ENCODE measurements at places on chromosomes 16 and 17.
A peak's percentile ranks its signal among the peaks of the same experiment; 100 is the strongest.

- no peak for DNase-seq
These were observed 7.6 kb downstream of the ATXN1L start for GRCh38 chr16:71853413-71853812.

- no peak for DNase-seq
These were observed 36.5 kb upstream of the SRSF1 start for GRCh38 chr17:58043221-58044181.

GRCh38 chr16:73308771-73309170 is 260.8 kb upstream of the ZFHX3 start:
- no peak for DNase-seq

DNA sequence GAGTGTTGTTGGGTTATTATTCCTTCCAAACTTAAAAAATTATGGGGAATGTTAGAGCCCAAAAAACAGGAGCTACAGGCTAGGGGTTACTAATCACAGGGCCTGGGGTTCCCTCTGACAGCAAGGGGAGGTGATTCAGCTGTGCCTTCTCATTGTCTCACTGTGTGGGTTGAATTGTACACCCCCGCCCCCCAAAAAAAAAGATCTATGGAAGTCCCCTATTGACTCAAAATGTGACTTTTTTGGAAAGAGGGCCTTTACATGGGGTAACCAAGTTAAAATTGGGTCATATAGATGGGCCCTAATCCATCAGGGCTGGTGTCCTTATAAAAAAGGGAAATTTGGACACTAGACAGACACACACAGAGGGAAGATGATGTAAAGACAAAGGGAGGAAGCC is 190.2 kb downstream of the SOX9 start:
- no peak for DNase-seq

GRCh38 chr16:19153876-19154275 is 14.2 kb upstream of the SYT17 start:
- no peak for DNase-seq

DNA sequence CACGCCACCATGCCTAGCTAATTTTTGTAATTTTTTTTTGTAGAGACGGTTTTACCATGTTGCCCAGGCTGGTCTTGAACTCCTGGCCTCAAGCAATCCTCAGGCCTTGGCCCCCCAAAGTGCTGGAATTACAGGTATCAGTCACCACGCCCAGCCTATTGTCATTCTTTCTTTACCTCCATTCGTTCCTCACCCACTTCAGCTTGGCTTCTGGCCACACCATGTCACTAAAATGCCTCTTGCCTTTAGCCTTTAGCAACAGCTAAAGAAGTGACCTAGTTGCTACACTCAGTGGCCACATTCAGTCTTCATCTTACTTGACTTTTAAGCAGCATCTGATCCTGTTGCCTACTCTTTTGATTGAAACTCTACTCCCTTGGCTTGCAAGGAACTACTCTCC is 3.6 kb upstream of the LRRC75A start:
- DNase-seq, result no peak

GRCh38 chr17:72407336-72407909 is 286.6 kb downstream of the SOX9 start:
- DNase-seq, result peak; percentile 97

- no peak for DNase-seq
These were observed 177.7 kb downstream of the MYO1D start for GRCh38 chr17:32699247-32699646.

DNA sequence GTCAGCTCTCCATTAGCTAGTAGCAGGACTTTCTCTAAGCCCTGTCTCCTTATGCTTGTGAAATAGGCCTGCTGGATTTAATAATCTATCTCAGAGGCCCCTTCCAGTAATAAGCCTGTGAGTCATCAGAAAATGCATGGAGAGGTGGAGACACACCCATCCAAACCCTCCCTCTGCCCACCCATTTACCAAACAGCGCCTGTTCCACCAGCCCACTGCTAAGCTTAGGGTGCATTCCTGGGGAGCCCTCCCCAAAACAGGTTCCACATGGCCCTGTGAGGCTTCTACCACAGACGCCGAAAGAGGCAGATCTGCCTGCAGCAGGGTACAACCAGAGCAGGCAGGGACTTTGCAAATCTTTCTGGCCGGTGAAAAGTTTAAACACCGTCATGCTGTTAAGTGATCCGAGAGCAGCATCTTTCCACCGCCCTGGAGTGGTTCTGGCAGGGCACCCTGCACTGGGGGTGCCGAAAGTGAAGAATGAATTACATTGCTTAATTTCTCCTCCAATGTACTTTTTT is 99.3 kb downstream of the GAS7 start:
- peak; percentile 77 for DNase-seq

GRCh38 chr17:74968361-74968780 is 4.2 kb downstream of the HID1 start:
- DNase-seq, result no peak

- DNase-seq, result no peak
These were observed 10.3 kb upstream of the NPTX1 start for GRCh38 chr17:80486692-80487091.

DNA sequence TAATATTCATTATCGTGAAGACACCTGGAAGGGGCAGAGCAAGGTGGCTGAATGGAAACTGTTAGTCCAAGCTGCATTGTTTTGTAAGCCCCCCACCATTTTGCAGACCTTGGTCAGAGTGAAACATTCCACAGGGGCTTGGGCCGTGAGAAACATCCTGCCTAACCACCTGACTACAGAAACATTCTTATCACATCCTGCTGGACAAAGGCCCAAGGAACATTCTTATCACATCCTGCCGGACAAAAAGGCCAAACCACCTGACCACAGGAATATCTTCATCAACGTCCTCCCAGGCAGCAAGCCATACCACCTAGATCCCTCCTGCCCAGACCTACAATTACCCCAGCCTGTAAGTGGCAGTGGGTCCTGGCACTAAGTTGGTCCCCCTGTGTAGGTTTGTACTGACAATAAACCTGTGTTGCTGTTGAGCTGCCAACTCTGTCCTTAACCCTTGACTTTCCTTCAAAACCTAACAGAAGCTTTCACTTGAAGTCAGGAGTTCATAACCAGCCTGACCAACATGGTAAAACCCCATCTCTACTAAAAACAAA is 19.6 kb downstream of the ATF7IP2 start:
- no peak for DNase-seq

- no peak for DNase-seq
These were observed 12.8 kb upstream of the DBNDD1 start for GRCh38 chr16:90031931-90032673.

DNA sequence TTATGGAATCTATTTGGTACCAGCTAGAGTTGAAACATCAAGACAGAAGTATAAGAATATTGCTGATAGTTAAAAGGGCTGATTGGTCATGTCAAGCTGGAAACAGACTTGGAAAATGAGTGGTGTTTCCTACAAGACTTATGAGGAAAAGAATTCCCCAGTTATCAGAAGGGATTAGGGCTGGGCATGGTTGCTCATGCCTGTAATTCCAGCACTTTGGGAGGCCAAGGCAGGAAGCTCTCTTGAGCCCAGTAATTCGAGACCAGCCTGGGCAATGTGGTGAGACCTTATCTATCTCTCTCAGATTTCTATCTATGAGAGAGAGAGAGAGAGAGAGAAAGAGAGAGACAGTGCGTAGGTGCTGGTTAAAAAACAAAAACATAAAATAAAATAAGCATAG is 139.5 kb upstream of the PMFBP1 start:
- DNase-seq, result no peak

GRCh38 chr17:21141331-21141730 is 14.6 kb downstream of the DHRS7B start:
- no peak for DNase-seq

- no peak for DNase-seq
These were observed 943 bp upstream of the PIP4K2B start for GRCh38 chr17:38800237-38800760.

DNA sequence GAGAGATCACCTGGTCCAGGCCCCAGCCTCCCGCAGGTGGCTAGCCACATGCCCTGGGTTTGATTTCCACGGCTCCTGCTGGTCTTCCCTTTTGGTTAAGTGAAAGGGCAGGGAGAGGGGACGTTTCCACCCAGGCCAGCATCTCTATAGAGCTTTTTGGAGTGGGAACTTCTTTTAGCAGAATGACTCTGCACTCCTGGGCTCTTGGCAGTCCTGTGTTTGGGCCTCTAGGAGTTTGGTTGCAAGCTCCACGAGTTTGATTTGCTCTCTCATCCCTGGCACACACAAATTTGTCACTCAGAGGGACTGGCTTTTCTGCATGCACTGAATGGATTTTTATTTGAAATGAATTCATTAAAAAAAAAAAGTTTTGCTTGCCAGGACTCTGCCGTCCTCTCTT is 32.8 kb downstream of the MSI2 start:
- no peak for DNase-seq

GRCh38 chr17:15303851-15304250 is 37.5 kb downstream of the TEKT3 start:
- DNase-seq, result no peak

GRCh38 chr17:61504697-61505096 is 52.5 kb downstream of the TBX4 start:
- peak; percentile 56 for DNase-seq

DNA sequence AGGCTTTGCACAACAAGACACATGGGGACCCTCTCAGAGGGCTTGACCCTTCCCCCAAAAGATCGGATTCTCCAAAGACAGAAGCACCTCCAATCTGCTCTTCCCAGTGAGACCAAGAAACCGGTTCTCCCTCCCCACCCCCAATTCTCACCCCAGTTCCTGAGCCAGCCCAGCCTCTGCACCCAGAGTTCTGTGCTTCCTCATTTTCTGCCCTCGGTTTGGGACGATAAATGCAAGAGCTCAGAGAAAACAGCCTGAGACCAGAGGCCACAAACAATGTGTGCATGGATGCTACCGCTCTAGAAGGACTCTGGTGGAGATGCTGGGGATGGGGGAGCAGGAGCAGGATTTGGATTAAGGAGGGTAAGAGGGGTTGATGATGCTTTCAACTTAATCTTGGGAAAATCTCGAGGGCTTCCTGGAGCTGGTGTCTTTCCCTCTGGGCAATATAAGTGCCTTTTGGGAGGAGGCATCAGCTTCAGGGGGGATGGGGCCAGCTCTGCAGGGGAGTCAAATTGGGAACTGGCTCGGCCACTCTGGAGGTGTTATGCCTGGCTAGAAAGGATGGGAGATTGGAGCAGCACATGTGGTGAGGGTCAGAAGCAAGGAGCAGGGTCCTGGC is 6.0 kb downstream of the KRT15 start:
- DNase-seq, result no peak

GRCh38 chr17:38554430-38555350 is 51.1 kb downstream of the SRCIN1 start:
- no peak for DNase-seq

DNA sequence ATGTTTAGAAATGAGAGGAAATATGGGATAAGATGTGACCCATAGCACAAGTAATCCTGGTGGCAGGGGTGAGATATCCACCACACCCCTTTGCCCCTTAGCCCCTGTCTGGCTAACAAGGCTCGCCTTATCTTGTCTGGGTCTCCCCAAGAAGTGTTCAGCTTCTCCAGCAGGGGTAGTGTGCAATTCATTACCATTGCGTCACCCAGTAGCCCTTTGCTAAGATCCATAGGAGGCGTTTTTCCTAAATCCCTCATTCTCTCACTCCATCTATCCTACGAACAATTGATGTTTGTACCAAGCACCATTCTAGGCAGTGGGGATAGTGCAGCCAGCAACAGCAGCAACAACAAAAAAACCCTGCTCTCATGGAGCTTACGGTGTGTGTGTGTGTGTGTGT is 30.8 kb downstream of the CCDC42 start:
- DNase-seq, result no peak

DNA sequence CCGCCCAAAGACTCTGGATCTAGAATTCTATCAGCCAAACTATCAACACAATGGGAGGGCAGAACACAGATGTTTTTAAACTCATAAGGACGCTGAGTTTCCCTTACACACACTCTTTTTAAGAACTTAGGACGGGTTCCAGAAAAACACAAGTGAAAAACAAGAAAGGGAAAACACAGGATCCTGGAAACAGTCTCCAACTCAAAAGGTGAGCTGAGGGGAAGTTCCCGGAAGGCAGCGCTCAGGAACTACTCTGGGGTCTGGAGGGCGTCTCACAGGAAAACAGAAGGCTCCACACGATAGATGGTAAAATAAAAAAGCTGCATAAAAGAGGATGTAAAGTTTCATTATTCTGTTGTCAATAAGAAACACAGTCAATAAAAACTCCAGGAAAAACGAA is 80.2 kb upstream of the DOC2B start:
- no peak for DNase-seq

DNA sequence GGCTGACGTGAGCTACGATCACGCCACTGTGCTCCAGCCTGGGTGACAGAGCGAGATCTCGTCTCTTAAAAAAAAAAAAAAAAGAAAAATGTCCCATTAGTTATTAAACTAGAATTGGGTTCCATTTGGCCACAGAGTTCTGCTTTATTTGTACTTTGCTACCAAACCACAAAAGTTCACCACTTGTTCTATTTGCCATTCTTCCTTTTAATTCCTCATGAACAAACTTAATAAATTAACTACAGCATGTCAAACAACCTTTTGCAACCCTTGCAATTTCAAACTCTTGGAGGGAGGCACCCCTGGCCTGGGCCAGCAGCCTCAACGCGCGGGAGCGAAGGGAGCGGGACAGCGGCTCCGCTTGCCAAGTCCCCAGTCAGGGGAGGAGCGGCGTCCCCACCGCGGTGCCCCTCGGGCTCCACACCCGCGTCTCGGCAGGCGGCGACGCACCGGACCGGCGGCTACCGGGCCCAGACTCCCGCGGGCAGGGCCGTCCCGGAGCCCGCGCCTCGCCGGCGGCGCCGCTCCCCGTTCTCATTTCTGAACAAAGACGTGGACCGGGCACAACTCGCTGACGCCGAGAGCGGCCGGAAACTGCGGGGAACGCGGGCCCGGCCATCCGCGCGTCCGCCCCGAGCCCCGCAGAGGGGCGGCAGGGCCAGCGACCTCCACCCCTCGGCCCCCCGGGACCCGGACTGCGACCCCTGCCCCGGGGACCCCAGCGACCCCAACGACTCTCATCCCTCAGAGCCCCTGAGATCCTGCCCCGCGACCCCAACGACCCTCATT is 775 bp downstream of the CYTH1 start:
- DNase-seq, result no peak

DNA sequence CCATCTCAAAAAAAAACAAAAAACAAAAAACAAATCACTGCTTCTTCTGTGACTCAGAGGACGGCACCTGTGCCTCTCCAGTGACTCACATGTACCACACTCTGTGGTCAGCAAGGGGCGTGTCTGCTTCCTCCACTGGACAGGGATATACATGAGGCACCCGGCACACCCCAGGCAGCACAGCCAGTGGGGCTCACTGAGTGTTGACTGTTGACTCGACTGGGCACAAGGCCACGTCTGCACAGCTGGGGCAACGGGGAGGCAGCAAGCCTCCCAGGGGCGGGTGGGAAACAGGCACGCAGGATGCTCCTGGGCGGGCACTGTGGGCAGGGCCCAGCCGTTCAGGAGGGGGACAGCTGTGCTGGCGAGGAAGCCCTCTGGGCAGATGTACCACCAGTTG is 64.1 kb downstream of the TIMM22 start:
- peak; percentile 96 for DNase-seq

- no peak for DNase-seq
These were observed 2.1 kb downstream of the HSF4 start for GRCh38 chr16:67166598-67167168.

DNA sequence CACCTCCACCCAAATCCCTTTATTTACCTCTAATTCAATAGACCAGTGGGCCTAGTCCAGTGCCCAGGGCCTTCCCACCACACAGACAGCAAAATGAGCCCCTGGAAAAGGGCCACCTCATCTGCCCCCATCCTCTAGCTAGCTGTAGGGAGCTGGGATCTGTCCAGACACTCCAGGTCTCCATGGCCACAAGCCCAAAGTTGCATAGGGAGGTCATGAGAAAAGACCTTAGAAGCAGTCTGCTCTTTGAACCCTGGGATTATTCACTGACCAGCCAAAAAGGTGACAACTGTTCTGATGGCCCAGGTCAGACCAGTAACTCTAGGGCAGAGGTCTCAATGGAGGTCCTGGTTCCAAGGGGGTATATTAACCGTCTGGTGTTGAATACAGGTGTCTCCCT is 2.0 kb downstream of the CUEDC1 start:
- no peak for DNase-seq

All from HFF-Myc (cell line).